ENCODE measurements at places on chromosomes 11 and 22.
A peak's percentile ranks its signal among the peaks of the same experiment; 100 is the strongest.

GRCh38 chr11:47534704-47535251, 18.2 kb downstream of the CELF1 start:
- no peak for DNase-seq

DNA sequence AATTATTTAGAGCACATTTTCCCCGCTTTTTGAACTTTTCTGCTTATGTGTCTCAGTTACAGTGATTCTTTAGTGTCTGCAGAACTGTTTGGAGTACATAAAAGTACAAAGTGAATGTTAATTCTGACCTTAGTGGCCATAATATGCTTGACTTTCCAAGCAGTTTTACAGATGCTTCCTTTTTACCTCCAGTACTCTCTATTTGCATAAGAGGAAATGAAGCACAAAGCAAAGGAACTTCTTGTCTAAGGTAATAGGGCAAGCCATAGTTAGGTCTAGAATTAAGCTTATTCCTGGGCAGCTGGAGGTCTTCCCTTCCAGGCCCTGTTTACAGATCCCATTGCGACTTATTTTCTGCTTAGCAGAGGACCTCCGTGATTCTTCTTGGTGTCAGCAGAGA, 3.6 kb downstream of the GTPBP1 start:
- no peak for DNase-seq

GRCh38 chr22:50269970-50270665, at the start of gene MAPK11:
Gene MAPK11 (minus strand): TSS chr22:50270380. CDS start chr22:50270292, 88 bp downstream.
- peak; percentile 75 for DNase-seq

GRCh38 chr22:19321757-19322156, 30.2 kb upstream of the CLTCL1 start:
- DNase-seq, result no peak

GRCh38 chr11:65107751-65108468, 3.8 kb upstream of the TM7SF2 start:
- DNase-seq, result no peak

DNA sequence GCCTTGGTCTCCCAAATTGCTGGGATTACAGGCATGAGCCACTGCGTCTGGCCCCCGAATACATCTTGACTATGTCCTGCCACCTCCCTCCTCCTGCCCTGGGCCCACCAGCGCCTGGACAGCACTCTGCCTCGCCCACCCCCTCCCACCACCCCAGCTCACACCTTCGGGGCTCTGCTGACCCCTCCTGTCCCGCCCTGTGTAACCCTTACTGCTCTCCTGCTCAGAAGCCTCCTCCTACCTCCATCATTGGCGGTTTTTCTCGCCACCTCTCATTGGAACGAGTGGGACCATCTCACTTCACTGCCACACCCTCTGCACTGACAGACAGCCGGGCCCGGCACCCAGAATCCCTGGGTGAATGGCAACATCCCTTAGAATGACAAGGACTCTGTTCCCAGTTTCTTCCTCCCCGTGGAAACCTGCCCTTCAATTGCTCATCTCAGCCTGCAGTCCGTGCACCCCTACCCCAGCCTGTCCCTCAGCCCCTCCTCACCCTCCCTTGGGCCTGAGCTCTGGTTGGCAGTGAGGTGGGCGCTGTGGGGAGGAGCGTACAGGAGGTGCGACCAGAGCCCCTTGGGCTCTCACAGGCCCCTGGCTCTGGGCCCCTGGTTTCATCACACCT, 32.2 kb downstream of the LRRC74B start:
- no peak for DNase-seq

- no peak for DNase-seq
Observed at GRCh38 chr11:71406681-71407080, 41.5 kb downstream of the DHCR7 start.

Measured in stimulated activated CD4-positive, alpha-beta T cell treated with anti-CD3 and anti-CD28 coated beads, Interleukin-4, amount 100 ng/mL, for 1 hour (primary cell).